AG08395 (cell line): ENCODE measurements at places on chromosomes 7 and 10.

GRCh38 chr10:116201011-116201410, 72.0 kb downstream of the GFRA1 start:
- DNase-seq, result peak; percentile 28

DNA sequence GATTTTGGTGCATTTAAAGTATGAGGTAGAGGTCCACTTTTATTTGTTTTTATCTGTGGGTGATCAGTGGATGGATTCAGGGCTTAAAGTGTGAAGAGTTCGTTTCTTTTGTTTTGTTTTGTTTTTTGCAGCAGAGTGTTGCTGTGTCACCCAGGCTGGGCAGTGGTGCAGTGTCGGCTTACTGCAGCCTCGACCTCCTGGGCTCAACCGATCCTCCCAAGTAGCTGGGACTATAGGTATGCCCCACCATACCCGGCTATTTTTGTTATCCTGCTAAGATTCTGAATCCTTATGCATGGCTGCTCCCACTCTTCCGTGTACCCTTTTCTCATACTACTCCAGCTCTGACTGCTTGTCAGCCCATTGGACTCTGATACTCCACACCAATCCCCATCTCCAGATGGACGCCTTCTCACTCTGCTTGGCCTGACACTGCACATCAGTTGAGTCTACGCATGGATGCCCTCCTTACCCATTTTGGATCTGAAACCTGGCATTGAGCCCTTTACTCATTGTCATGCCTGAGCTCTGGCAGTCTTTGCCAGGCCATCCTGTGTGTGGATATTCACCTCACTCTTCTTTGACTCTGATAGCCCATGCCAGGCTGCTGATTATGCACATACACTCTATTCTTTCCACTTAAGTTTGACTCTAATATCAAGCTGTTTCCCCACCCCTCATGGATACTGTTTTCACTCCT, 119.5 kb downstream of the CCSER2 start:
- DNase-seq, result no peak

- no peak for DNase-seq
Observed at GRCh38 chr10:53298443-53298842, 525.9 kb upstream of the MBL2 start.

DNA sequence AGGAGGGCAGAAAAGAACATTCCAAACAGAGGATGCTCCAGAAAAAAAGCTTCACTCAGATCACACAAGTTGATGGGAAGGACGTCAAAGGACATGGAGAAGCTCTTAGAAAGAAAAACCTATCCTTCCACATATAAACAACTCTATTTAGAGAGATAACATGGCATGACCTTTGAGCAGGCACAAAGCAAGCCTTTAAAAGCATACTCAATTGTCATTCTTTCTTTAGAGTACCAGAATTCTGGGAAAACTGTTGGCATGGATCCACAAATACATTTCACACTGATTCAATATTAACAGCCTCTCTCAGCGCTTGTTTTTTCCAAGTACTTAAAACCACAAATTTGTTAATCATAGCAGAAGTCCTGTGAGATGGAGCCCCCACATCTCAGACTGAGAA, 7.3 kb upstream of the ABLIM1 start:
- no peak for DNase-seq

GRCh38 chr7:120856621-120857352, 1.2 kb downstream of the TSPAN12 start:
- no peak for DNase-seq

- no peak for DNase-seq
Observed at GRCh38 chr7:7829667-7830066, 111.3 kb upstream of the RPA3 start.

DNA sequence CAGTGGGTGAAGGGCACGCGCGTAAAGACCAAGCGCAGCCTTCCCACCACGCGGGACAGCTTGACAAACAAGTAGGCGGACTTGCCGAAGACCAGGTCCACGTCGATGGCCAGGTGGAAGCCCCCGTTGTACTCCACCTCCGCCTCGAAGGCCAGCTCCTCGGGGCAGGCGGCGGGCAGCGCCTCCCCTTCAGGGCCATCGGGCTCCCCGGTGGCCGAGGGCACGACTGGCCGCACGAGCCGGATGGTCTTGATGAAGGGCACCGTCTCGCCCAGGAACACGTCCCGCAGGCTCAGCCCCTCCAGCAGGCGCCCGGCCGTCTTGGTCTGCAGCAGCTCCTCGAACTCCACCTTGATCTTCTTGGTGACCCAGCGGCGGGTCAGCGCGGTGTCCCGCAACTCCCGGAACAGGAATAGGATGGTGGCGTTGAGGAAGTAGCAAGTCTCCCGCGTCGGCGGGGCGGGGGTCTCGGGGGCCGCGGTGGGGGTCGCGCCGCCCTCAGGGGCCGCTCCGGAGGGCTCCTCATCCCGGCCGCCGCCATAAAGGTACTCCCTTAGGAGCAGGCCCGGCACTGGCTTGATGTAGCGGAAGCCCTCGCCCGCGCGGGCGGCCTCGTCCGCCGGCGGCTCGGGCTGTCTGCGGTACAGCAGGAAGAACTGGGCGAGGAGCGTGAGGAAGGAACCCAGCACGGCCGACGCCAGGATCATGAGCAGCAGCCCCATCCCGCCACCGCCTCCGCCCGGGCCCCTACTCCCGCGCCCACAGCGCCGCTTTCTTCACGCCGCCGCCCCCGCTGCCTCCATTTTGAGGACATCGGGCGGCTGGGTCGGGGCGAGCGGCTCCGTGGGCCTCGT, 507 bp downstream of the PDZD8 start:
- DNase-seq, result no peak

DNA sequence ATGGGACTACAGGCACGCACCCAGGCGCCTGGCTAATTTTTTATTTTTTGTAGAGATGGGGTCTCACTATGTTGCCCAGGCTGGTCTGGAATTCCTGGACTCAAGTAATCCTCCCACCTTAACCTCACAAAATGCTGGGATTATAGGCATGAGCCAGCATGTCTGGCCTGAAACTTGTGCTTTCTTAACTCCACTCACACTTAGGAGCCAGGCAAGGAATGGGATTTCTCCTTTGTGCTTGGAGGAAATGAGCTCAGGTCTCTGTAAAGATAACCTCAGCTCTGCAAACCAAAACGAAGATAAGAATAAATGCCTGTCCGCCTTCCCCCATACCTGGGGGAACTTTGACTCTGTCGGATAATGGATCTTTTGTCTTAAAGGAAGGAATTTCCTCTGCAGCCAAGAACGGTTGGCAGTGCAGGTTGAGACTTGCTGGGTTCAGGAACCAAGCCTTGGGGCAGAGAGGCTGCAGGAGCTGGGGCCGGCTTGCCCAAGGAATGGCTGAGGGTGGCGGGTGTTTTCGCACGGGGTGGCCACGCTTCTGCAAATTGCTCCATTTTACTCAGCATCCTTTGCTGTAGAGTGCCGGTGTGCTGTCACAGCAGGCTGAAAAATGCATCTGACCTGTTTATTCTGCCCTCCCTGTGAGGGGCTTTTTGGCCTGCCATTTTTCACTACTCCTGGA, 174.2 kb downstream of the KIAA1217 start:
- DNase-seq, result no peak

GRCh38 chr7:158740013-158740656, 35.5 kb upstream of the NCAPG2 start:
- DNase-seq, result peak; percentile 55

- no peak for DNase-seq
Observed at GRCh38 chr7:65827366-65827765, 45.5 kb upstream of the VKORC1L1 start.

DNA sequence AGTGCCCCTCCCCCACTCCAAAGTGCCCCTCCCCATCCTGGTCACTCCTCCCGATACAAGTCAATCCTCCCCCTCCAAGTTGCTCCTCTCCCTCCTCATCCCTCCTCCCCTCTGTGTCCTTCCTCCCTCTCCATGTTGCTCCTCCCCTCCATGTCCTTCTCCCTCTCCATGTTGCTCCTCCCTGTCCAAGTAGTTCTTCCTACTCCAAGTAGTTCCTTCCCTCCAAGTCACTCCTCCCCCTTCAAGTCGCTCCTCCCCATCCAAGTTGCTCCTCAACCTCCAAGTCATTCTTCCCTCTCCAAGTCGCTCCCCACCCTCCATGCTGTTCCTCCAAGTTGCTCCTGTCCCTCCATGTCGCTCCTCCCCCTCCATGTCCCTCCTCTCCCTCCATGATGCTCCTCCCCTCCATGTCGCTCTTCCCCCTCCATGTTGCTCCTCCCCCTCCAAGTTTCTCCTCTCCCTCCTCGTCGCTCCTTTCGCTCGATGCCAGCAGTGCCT, 8.6 kb upstream of the WBP1L start:
- DNase-seq, result peak; percentile 38

GRCh38 chr10:33031815-33032653, 74.0 kb upstream of the ITGB1 start:
- DNase-seq, result no peak

GRCh38 chr7:32048970-32049491, 21.2 kb downstream of the PDE1C start:
- no peak for DNase-seq

DNA sequence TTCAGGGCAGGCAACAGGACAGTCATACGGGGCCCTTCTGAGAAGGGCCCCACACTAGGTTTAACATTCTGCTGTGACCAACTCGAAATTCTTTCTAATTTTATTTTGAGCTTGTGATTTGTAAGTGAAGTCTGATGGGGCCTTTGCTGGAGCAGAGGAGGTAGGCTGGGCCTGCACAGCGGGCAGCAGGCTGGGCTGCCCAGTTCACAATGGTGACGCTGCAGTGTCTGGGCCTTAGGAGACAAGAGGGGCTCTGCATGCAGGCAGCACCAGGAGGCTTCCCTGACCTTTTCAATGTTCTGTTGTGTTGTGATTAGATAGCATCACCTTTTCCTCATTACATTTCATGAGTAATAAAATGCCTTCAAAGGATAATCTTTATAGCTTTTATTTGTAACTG, 175.1 kb downstream of the CXCL12 start:
- DNase-seq, result no peak

DNA sequence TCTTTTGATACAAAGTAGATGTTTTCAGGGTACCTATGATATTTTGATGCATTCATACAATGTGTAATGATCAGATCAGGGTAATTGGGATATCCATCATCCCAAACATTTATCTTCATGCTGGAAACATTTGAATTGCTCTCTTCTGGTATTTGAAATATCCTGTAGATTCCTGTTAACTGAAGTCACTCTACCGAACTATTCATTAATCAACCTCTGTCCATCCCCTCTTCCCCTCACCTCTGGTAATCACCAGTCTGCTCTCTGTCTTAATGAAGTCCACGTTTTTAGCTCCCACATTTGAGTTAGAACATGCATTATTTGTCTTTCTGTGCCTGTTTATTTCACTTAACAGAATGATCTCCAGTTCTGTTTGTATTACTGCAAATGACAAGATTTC, 11.3 kb downstream of the MTG1 start:
- DNase-seq, result peak; percentile 9

- peak; percentile 61 for DNase-seq
Observed at GRCh38 chr10:94042001-94042833, 48.5 kb downstream of the PLCE1 start.

- DNase-seq, result no peak
Observed at GRCh38 chr10:96280859-96281258, 9.5 kb upstream of the BLNK start.

GRCh38 chr7:7569615-7570014, 2.9 kb downstream of the MIOS start:
- no peak for DNase-seq

DNA sequence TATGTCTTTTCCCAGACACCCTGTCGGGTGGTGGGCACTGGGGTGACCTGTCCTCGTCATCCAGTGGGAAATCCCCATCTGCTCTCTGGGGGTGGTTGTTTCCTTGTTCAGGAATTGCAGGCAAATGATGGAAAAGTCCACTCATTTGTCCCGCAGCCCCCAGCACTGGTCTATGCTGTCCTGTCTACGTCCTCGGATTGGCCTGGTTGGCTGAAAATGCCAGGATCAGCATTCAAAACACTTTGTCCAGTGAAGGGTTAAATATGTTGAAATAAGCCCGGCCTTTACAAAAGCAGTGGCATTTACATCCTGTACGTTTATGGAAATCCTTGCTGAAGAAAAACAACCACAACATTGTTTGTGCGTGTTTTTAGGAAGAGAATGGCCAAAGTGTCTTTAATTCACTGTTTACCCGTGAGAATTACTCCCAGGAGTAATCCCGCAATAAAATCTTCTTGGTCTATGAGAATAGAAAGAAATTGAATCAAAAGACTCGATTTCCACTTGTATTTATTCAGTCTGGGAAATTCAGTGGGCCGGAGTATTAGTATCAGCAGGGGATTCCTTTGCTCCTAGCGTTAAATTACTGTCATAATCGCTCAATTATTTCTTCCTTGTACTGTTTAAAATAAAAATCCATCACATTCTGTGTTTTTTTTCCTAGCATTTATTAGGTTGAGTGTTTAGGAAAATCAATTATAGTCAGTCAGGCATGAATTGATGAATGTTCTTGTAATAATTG, 116.8 kb upstream of the SH2B2 start:
- no peak for DNase-seq

DNA sequence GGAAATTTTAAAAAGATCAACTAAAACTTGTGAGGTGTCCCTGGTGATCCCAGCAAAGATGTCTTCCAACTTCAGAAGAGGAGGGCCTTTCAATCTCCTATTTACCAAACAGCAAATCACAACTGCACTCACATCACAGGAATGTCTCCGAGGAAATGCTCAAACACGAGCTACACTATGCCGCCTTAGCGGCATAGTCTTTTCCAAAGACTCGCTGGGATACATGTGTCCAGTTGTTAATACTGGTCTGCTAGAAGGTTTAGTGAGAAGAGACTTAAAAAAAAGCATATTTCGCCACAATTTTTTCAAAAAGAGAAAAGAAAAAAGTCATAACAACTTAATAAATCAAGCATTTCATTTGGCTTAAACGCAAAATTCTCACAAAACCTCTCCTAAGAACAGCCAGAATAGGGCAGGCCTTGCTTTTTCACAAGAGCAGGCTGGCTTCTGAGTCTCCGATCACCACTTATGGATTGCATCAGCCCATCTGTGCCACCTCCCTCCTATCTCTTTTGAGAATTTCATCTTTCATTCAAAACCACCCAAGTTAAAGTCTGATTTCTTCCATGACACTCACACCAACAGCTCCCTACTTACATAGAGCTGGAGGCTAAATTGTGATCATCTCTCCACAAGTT, 66.1 kb downstream of the GNA12 start:
- DNase-seq, result no peak

GRCh38 chr10:24210501-24210900, 1.6 kb downstream of the KIAA1217 start:
- DNase-seq, result no peak

- no peak for DNase-seq
Observed at GRCh38 chr7:1235501-1236131, 2.9 kb downstream of the UNCX start.

- DNase-seq, result peak; percentile 1
Observed at GRCh38 chr10:118901380-118901779, 128.1 kb upstream of the NANOS1 start.

DNA sequence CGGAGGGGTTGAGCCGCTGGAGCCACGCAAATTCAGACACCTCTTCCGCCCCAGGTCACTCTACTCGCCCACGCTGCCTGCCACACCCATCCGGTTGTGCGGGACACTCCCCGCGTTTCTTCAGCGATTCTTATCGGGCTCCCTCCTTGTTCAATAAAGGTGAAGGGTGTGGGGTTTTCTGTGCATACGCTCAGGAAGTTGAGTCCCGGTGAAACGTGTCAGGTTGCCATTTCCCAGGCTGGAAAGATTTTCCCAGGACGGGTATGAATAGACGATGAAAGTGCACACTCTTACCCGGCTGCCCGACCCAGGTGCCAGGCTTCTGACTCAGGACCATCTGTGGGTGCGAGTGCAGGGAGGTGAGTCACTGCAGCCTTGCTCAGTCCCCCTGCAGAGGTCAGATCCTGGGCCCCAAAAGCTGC, 22.0 kb downstream of the KLF6 start:
- DNase-seq, result no peak

GRCh38 chr7:152986376-152986775, 226.8 kb downstream of the ACTR3B start:
- DNase-seq, result no peak
